ENCODE measurements at places on chromosomes 4 and X.

GRCh38 chrX:10756441-10756840, 136.1 kb upstream of the MID1 start:
- no peak for DNase-seq

DNA sequence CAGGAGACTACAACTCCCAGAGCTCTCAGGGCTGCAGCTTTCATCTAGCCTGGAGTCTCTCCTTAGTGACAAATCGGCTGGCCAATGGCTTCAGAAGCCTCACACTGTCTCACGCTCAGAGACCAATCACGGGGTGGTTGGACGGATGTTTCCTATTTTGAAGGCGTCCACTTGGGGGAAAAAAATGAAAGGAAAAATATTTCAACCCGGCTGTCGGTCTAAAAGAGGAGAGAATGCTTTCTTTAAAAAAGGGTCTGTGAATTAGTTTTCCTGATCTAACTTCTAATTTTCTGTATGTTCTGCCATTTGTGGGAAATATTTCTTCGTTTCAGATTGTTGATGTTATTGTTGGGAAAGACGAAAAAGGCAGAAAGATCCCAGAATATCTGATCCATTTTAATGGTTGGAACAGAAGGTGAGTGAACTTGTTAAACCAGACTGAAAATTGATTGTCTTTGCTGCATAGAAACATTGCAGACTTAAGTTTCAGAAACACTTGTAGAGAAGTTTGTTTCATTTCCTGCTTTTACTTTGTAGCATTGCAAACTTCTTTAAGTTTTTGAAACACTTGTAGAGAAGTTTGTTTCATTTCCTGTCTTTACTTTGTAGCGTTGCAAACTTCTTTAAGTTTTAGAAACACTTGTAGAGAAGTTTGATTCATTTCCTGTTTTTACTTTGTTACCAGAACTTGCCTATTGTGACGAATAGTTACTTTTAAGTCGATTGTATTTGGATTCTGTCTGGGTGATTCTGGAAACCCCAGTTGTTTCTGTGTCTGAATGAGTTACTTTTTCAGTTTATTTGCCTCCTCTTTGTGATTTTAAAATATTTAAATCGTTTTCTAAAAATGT, 1.6 kb downstream of the MSL3 start:
- no peak for DNase-seq

- DNase-seq = no peak
These were observed 148.0 kb upstream of the SLC7A11 start for GRCh38 chr4:138389976-138390685.

DNA sequence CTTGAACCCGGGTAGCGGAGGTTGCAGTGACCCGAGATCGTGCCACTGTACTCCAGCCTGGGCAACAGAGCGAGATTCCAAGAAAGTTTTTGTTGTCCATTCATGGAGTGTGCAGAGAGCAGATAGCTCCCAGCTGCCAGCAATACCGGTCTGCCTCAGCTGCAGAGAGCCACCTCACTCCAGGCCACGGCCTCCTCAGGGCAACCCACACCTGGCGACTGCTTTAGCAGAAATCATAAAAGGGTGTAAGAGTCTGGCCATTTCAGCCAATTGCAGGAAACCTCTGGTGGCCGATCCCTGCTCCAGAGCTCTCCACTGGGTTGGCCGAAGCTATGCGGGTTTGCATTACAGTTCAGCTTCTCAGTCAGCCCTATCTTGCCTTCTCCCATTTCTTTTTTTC, 227.4 kb upstream of the BCOR start:
- no peak for DNase-seq

- no peak for DNase-seq
These were observed 47.3 kb upstream of the NSG1 start for GRCh38 chr4:4339504-4340085.

DNA sequence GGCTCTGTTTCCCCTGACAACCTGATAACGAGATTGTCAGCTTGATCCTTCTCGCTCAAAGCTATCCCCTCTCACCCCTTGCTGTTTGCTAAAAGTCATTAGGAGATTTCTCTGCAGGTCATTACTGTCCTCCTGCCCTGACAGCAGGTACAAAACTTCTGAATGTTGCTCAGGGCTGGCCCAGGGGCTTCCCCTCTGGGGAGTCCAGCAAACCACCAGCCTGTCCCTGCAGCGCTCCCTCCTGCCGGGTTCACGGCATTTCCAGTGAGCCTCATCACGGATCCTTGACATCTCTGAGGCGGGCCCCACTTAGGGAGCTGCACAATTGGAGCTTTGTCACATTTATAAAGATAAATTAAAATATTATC, 5.2 kb upstream of the SORCS2 start:
- no peak for DNase-seq

DNA sequence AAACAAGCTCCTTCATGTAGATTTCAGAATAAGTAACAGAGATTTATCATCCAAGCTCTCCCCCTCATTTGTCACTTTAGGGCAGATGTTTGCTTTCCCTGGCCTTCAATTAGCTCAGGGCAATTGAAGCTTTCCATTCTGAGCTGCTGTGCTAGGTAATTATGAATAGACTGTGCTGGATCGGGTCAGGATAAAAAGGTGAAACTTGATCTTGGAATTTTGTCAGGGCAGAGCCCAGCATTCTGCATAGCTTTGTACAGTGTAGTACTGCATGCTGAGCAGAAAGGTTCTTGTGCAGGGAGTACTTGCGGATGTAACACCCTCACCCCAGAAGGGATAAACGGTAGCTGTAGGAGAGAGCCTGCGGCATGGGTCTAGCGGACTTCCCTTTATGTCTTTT, 64.0 kb upstream of the CLDN34 start:
- no peak for DNase-seq

GRCh38 chr4:188363196-188363595, 224.0 kb downstream of the TRIML1 start:
- DNase-seq = no peak

GRCh38 chrX:107565931-107566603, 62.2 kb upstream of the PRPS1 start:
- DNase-seq = no peak

- DNase-seq = no peak
These were observed 36.2 kb upstream of the NDNF start for GRCh38 chr4:121108557-121108956.

- DNase-seq = no peak
These were observed 29.0 kb downstream of the CLDN22 start for GRCh38 chr4:183291070-183291469.

DNA sequence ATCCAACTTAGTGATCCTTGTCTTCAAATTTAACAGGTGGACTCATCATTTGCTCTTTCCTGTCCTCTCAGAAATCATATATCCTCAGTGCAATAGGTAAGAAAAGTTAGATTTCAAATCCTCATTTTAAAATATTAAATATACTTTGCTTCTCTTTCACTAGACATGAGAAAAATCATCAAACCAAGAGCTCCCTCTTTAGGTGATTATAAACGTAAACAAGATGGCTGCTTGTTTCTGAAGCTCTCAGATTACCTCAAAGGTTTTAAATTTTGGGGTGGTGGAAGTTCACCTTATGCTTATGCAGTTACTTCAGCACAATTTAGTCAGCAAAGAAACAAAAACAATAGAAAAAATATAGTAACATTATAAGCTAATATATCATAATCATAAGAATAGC, 27.3 kb downstream of the CSN3 start:
- DNase-seq = no peak

DNA sequence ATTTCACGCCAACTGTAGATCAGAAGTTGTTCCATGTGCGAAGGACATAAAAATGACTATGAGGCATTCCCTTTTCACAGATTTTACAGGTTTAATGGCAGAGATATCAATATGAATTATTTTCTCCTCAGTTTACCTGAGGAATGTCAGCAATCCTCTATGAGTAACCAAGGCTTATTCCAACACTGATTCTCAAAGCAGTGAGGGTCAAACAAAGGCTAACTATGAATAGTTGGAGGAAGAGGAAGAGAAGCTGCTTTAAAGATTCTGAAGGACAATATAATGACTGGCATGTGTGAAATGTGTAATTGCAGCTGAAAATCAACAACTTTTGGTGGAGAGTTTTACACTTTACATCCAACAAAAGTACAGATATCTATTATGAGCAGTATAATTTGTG, 29.1 kb downstream of the NAF1 start:
- no peak for DNase-seq

GRCh38 chr4:128916832-128917231, 107.3 kb downstream of the JADE1 start:
- DNase-seq = no peak

DNA sequence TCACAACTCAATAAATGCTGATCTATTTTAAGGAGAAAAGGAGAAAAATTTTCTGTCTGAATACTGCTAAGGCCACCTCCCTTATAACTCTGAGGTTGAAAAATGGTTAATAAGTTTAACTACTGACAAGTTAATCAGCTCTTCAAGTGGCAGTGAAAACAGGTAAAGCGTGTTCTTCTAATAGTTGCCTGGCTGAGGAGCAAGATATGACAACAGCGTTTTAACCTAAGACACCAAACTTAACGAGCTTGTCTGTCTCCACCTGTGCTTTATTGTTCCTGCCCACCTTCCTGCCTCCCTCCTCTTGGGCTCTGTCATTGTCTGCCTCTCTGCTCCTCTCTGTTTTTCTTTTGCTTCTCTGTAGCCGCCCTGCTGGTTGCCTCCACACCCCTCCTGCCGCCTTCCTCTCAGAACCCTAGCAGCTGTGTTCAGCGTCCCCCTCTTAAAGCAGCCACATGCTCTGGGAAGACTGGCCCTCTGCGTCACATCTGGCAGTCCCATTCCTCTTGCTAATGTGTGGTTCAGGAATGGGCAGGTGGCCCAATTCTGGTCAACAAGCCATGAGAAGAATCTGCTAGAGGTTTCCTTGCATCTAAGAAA, 4.3 kb upstream of the TSPAN5 start:
- peak; percentile 8 for DNase-seq

- no peak for DNase-seq
These were observed 80.0 kb downstream of the PPP2R2C start for GRCh38 chr4:6392407-6392806.

- DNase-seq = no peak
These were observed 6.4 kb downstream of the CXCL3 start for GRCh38 chr4:74032064-74032463.

DNA sequence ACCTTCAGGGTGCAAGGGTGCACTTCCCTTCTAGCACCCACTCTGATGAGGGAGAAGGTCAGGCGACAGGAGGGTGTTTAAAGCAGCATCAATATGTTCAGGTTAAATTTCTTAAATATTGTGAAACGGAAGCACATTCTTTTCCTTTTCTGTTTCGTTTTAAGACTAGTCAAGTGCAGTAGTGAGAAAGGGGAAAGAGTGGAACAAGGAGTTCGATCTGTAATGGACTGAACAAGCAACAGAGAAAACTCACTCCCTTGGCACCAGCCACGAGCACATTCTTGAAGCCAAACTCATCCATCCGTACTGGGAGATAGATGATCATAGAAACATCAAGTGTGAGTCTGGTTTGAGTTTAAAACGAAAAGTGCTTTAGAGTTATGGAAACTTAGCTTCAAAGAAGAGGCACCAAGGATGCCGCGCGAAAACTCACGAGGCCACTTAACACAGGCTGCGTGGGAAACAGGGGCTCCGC, 815 bp downstream of the FAM53A start:
- DNase-seq = no peak

GRCh38 chr4:138222046-138222445, 20.1 kb downstream of the SLC7A11 start:
- DNase-seq = no peak

GRCh38 chrX:118627084-118627758, 100.2 kb upstream of the IL13RA1 start:
- DNase-seq = no peak

- DNase-seq = no peak
These were observed at the start of gene TCEAL5 for GRCh38 chrX:103276581-103277002. TSS of gene TCEAL5 (minus strand) at chrX:103276750. CDS start at chrX:103274563, 2,187 bp downstream.

DNA sequence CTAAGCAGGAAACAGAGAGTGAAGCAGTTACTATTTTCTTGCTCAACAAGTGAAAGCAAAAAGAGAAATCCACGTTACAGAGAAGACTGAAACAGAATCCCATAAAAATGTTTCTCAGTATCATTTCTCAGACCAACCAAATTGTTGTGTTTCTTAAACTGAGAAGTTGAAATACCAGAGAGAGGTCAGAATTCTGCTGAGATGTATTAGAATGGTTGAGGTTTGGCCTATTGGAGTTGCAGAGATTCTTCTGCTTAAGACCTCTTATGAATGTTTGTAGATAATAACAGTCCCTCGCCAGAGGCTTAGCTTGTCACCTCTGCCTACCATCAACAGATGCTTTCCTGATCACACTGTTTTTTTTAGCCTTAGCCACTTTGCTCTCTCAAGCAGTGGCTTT, 481.4 kb downstream of the TRIML1 start:
- no peak for DNase-seq
